ENCODE measurements at places on chromosomes 12 and 14.
A peak's percentile ranks its signal among the peaks of the same experiment; 100 is the strongest.

GRCh38 chr12:131085125-131085815 lies 131.6 kb downstream of the ADGRD1 start:
- DNase-seq = no peak

GRCh38 chr14:23776296-23776695 lies 140.1 kb downstream of the DHRS2 start:
- no peak for DNase-seq

GRCh38 chr12:103905730-103906349 lies 24.4 kb upstream of the HSP90B1 start:
- no peak for DNase-seq

- no peak for DNase-seq
These were observed 7.9 kb downstream of the GABARAPL1 start for GRCh38 chr12:10220398-10221077.

DNA sequence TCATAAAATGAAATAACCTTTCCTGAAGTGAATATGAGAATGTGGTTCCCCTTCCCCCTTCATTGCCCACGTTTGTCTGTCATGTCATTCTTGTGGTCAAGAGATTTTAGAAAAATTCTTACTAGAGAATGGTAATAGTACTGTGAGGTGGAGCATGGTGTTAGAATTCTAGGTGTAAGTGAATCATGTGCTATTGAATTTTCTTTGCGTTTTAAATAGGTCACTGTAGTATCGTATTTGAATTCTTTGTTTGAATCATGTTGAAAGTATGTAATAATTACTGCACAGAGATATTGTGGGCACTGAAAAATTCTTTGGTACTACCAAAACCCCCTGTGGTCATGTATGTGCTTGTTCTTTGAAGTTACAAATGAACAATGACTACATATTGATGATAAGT lies 49.9 kb downstream of the FUT8 start:
- no peak for DNase-seq

- no peak for DNase-seq
These were observed 8.0 kb downstream of the SNW1 start for GRCh38 chr14:77752799-77753516.

- peak; percentile 27 for DNase-seq
These were observed 64.7 kb upstream of the PTCSC3 start for GRCh38 chr14:36241183-36241582.

DNA sequence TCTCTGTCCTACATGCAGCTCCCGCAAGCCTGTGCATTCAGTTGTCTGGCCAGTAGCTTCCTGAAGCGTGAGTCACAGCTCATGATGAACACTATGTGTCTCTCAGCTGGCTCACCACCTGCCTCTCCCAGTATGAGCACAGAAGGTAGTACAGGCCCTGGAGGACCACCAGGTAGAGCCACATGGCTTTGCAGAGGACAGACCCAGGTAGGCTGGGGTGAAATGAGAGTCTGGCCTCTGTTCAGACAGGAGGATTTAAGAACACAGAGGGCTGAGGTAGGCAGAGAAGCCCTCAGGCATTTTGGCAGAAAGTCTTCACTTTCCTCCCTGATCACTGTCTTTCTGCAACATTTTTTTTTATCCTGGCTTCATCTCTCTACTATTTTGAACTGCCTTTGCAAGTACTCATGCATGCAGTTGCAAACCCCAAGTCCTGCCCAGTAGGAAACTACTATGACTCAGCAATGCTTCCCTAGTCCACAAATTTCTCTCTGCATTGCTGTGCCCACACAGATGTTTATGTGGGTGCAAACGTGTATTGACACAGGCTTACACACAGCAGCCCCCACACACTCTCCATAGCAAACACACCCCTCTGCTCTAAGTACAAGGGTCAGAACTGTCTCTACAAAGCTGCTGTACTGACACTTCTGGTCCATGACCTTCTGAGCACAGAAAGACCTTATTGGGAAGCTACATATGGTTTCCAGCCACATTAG lies 7.2 kb upstream of the SDR9C7 start:
- peak; percentile 49 for DNase-seq

GRCh38 chr12:118055865-118056773 lies 4.9 kb downstream of the WSB2 start:
- DNase-seq = no peak

GRCh38 chr14:60220917-60221316 lies 28.1 kb upstream of the PPM1A start:
- DNase-seq = no peak

DNA sequence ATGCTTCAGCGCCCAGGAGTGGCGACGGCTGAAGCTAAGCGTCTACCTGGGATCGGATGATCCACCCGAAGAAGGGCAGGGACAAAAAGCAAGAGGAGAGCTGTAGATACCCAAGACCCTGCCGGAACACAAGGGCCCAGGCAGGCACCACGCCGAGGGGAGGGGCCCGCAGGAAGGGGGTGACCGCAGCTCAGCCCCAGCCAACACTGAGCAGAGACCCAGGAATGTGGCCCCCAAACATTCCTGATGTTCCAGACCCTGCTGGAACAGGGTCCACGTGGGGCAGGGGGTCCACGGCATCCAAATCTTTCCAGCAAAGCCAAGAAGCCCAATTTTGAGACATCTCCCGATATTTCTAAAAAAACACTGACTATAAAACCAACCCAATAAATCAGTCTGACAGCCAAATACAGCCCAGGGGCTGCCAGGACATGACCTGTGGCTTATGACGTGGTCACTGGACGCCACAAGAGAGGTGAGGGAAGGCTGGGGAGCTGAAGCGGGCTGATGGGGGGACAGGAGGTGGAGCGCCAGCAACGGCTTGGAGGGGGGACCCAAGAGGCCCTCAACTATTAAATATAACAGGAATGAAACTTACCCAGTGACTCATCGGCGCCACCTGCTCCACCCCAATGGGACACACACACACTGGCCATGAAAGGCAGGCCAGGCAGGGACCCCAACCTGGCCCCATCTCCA lies 58.9 kb downstream of the NCOR2 start:
- no peak for DNase-seq
